ENCODE measurements at places on chromosomes 2 and 18.

- DNase-seq: no peak
Measured at GRCh38 chr2:166516712-166517303, 22.8 kb upstream of the SCN7A start.

GRCh38 chr2:222844323-222844722 is 16.5 kb upstream of the ACSL3 start:
- no peak for DNase-seq

DNA sequence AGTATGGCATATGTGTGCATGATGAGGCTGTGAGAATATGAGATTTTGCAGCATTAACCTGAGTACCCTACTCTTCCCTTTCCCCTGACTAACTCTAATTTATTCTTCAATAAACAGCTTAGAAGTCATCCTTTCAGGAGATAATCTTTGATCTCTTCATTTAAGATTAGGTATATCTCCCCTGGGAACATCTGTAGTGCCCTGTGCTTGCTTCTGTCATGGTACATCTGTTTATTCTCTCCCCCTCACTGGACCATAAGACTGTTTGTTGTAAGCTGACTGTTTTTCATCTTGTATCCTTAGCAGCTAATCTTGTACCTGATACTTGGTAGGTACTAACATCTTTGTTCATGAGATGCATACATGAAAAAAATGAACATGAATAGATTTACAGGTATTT is 83.1 kb downstream of the MBD5 start:
- no peak for DNase-seq

- no peak for DNase-seq
Measured at GRCh38 chr2:42930025-42930581, 137.7 kb upstream of the HAAO start.

GRCh38 chr2:113720167-113720566 is 36.3 kb downstream of the SLC35F5 start:
- DNase-seq: no peak

- DNase-seq: no peak
Measured at GRCh38 chr2:139314059-139314458, 533.9 kb upstream of the NXPH2 start.

DNA sequence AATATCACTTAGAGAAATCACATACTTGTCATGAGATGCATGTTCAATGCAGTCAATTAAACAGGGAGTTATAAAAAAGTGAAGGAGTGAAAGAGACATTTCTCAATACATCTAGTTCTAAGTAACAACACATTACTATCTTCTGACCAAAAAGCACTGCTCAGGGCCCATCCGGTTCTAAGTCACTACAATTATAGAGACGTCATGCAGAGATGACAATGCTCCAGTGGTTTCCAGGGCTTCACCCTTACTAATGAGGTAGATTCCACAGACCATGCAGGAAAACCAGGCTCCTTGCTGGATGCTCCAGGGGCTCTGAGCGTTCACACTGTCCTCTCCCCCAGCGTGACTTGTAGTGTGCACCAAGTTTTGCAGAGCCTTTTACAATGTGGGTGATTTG is 88.0 kb downstream of the FTCDNL1 start:
- DNase-seq: no peak

DNA sequence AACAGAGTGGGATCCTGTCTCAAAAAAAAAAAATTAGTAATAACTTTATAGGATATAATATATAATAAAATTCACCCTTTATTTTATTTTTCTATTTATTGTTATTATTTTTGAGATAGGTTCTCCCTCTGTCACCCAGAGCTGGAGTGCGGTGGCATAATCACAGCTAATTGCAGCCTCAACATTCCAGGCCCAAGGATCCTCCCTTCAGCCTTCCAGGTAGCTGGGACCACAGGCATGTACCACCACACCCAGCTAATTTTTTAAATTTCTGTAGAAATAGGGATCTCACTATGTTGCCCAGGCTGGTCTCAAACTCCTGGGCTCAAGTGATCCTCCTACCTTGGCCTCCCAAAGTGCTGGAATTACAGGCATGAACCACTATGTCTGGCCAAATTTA is 958 bp downstream of the C2orf92 start:
- DNase-seq: no peak

- no peak for DNase-seq
Measured at GRCh38 chr18:13620818-13621445, 105.4 kb downstream of the FAM210A start.

- no peak for DNase-seq
Measured at GRCh38 chr2:69390001-69390400, 3.0 kb upstream of the GFPT1 start.

GRCh38 chr18:51196811-51197660 is 445 bp downstream of the MEX3C start:
- peak; percentile 32 for DNase-seq

DNA sequence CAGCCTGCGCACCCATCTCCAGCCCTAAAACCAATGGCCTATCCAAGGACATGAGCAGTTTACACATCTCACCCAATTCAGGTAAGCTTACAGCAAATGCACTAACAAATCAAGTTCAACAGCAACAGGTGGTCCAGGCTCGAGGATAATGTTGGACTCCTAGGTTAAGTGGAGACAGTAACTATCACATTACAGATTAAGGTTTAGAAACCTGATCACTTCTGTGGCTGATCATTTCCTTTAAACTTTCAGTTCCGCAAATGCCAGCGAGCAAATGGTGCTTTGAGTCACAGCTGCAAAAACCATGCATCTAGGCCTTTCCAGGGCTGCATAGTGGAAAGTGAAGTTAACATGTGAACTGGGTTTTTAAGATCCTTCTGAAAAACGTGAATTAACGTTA is 259.4 kb downstream of the GBX2 start:
- no peak for DNase-seq

GRCh38 chr2:172671501-172671900 is 64.1 kb upstream of the RAPGEF4 start:
- DNase-seq: no peak

GRCh38 chr2:30254685-30255001 is 23.3 kb downstream of the LBH start:
- no peak for DNase-seq

GRCh38 chr2:176001281-176001915 is 669 bp downstream of the LNPK start:
- peak; percentile 6 for DNase-seq

GRCh38 chr2:220628252-220628651 is 943.9 kb downstream of the EPHA4 start:
- DNase-seq: no peak

GRCh38 chr18:2824865-2825264 is 21.9 kb upstream of the EMILIN2 start:
- no peak for DNase-seq

GRCh38 chr2:205680903-205681302 is 1.4 kb upstream of the NRP2 start:
- no peak for DNase-seq

GRCh38 chr2:132615329-132616085 is 54.5 kb downstream of the LYPD1 start:
- DNase-seq: no peak

GRCh38 chr2:198127627-198128026 is 323.2 kb downstream of the PLCL1 start:
- DNase-seq: peak; percentile 30

- DNase-seq: no peak
Measured at GRCh38 chr2:102069311-102069974, 73.1 kb upstream of the IL1R1 start.

DNA sequence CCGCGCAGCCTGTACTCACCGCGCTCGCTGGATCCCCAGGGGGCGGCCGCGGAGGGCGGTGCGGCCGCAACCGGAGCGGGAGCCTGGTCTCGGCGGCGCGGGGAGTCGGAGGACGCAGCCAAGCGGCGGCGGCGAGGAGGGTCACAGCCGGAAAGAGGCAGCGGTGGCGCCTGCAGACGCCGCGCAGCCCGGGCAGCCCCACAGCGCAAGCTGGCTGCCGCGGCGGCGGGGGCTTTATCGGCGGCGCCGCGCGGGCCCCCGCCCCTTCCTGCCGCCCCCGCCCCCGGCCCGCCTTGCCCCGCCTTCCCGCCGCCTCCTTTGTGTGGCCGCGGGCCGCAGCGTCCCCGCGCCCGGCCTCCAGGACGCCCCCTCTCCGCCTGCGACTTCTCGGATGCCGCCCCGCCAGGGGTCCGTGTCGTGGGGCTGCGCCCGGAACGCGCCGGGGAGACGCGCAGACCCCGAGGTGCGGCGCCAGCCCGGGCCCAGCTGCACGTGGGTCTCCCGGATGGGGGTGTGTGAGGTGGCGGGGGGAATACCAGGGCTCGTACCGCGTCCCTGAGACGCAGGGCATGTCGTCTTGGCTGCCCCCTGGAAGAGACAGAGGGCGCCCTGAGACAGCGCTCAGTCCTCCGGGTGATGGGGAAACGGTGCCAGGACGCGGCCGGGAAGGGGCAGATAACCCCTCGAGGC is at the start of gene SERPINE2:
Gene SERPINE2 (minus strand): TSS at position 207 of the 690 bp plus-strand sequence. CDS start 37,386 bp downstream, outside the sequence.
- DNase-seq: peak; percentile 3

GRCh38 chr2:231183851-231184250 is 14.6 kb upstream of the ARMC9 start:
- DNase-seq: no peak

DNA sequence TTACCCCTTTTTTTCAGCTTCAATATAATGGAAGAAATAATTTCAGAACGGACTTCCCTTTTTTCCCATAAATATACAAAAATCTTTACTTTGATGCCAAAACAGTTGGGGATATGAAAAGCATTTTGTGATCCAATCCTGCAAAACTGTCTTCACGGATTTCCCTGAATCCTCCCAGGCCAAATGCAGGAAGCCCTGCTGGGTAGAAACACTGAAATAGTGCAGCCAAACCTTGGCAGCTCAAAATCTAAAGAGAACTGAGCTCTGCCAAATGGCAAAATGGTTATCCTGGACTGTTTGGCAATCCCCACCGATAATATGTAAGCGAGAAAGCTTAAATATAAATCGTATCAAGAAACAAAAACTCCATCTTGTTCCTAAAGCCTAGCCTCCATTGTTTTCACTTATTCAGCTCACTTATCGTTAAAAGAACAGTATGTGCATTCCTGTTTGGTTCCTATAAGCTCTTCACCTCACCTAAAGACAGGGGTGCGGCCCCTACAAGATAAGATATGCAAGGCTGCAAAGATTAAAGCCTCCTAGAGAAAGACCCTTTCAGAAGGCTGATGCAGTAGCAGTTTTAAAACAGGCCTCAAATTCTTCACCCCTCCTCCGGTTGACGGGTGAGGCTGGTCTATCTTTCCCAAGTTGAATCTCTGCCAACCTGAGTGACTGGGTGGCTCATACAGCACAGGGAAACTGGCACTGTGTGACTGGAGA is 48.6 kb downstream of the LAMA1 start:
- no peak for DNase-seq

All from CD8-positive, alpha-beta memory T cell (primary cell).